ENCODE measurements at places on chromosomes 2 and 18.

GRCh38 chr2:222568865-222569264, 87.0 kb downstream of the FARSB start:
- no peak for DNase-seq

DNA sequence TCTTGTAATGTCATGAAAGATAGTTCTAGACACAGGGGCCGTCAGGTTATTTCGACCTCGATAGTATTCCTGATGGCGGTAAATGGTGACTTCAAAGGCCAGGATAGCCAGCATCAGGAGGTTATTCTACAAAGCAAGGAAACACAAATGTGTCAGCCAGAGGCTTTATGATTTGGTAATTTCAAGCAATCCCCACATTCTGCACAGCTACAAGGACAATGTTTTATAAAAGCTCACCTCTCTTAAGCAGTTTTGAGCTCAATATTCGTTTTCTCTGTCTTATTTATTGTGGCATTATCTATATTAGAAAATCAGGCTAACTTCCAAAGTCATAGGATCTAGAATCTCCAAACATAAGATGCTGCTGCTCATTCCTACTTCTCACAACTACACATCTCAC, 235.2 kb downstream of the NAPG start:
- no peak for DNase-seq

- peak; percentile 87 for DNase-seq
These were observed 920 bp downstream of the GULP1 start for GRCh38 chr2:188292348-188293239.

- DNase-seq, result no peak
These were observed 36.7 kb upstream of the FOXI3 start for GRCh38 chr2:88489181-88489580.

DNA sequence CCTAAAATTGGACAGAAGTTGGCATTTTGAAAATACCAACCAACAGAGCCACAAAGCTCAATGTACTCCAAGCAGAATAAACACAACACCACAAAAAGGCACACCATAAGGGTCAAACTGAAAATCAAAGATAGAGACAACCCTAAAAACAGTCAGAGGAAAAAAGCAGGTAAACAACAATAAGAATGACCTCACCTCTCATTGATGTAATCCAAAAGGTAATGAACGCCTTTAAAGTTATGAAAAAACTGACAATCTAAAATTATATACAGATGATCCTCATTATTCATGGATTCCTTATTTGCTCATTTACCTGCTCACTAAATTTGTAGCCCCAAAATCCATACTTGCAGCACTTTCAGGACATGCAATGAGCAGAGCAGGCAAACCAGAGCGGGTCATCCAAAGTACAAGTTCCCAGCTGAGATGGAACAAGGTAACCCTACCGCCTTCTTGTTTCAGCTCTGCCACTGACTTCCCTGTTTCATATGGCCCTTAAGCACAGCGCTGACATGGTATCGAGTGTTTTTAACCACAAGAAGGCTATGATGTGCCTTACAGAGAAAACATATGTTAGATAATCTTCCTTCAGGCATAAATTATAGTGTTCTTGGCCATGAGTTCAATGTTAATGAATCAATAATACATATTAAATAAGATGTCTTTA, 17.0 kb downstream of the RTN4 start:
- no peak for DNase-seq

GRCh38 chr2:156818944-156819343, 382.8 kb downstream of the GPD2 start:
- DNase-seq, result no peak

DNA sequence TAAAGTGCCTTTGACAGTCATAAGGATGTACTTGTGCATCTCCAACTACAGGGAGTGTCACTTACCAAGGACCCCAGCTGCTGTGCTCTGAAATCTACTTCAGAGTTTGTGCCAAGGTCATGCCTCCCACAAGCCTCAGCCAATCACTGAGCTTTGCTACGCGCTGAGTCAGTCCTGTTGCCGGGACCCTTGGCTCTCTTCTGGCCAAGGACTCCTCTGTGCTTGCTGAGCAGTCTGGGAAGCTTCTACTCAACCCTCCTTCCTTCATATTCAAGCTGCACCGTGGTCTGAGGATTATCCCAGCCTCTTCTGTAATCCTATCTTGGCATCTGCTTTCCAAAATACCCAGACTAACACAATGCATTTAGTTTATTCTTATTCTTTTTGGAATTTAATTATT, 398.9 kb upstream of the FANCL start:
- no peak for DNase-seq

GRCh38 chr18:10907749-10908148, 241.6 kb downstream of the PIEZO2 start:
- no peak for DNase-seq
